ENCODE measurements at places on chromosomes 11 and 22.

GRCh38 chr11:31620434-31620833, 110.9 kb downstream of the ELP4 start:
- DNase-seq: no peak

DNA sequence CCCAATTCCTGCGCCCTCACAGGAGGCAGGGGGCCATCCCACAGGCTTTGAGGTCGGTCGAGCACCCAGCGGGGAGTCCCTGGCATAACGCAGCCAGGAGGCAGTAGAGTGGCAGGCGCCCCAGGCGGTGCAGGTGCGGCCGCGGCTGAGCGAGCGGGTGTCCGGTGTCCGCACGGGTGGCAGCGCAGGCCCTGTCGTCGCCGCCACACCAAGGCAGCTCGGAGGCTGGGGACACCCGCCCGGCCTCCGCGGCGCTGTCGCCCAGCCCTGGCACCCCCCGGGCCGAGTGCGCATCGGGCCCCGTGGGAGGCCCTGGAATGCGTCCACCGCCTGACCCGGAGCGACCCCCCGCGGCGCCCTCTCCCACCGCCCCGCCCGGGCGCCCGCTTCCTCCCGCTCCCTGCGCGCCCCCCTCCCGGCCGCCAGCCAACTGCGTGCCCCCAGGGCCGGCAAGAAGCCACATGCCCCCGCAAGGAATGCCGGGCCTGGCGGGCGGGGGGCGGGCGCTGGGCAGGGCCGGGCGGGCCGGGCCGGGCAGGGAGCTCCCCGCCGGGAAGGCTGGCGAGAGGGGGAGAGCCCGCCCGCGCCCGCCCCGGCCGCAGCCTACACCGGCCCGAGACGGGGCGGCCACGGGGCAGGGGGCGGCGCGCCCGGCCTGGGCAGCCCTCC, 33.9 kb downstream of the PRDM11 start:
- DNase-seq: no peak

GRCh38 chr22:18909556-18909955, 3.4 kb downstream of the DGCR6 start:
- no peak for DNase-seq

DNA sequence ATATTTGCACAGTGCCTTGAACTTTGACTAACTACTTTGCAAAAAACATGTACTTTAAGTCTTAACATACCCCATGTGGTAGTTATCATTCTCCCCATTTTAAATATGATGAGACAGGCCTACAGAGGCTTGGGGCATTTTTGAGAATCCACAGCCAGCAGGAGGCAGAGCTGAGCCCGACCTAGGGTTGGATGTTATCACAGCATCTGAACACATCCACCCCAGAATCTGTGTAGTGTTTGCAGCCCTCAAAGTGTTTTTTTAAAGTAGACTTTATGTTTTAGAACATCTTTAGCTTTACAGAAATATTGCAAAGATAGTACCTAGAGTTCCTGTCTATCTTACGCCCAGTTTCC, 17.6 kb downstream of the OTOG start:
- no peak for DNase-seq

GRCh38 chr11:14460147-14460546, 39.5 kb downstream of the COPB1 start:
- DNase-seq: no peak

GRCh38 chr11:122173587-122173986, 57.6 kb upstream of the BLID start:
- no peak for DNase-seq

DNA sequence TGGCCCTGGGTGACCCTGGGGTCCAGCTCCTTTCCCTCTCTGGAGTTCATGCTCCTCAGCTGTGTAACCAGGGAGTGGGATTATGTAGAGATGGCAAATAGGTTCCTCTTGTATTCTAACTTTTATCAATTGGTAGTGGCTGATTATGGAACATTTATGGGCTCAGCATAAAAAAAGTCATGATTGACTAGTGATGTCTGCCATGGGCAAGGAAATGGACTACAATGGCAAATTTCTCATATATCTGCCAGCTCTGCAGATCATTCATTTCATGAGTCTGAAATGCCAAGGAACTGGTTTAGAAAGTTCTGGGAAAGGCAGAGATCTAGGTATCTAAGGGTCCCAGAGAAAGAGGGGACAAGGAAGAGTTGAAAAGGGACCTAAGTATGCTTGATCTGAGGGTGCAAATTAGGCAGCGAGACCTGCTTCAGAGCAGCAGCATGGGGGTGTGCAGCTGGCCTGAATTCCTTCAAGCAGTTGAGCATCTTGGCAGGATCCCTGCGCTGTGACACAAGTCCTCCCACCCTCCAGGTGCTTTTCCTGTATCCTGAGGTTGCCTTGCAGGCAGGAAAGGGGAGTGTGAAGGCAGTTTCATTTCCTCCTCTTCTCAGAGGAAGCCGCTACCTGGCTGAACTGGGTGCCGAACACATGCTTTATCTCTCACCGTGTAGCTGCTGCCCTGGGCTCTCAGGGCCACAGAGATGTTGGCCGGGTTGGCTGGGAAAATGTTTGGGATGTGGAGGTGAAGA, 10.4 kb downstream of the SLC15A3 start:
- no peak for DNase-seq

GRCh38 chr11:125312391-125312790, 147.8 kb downstream of the PKNOX2 start:
- DNase-seq: no peak

- DNase-seq: no peak
Measured at GRCh38 chr11:12063251-12063650, 47.1 kb upstream of the MICAL2 start.

GRCh38 chr22:38203090-38203810, 1.5 kb downstream of the MAFF start:
- no peak for DNase-seq

DNA sequence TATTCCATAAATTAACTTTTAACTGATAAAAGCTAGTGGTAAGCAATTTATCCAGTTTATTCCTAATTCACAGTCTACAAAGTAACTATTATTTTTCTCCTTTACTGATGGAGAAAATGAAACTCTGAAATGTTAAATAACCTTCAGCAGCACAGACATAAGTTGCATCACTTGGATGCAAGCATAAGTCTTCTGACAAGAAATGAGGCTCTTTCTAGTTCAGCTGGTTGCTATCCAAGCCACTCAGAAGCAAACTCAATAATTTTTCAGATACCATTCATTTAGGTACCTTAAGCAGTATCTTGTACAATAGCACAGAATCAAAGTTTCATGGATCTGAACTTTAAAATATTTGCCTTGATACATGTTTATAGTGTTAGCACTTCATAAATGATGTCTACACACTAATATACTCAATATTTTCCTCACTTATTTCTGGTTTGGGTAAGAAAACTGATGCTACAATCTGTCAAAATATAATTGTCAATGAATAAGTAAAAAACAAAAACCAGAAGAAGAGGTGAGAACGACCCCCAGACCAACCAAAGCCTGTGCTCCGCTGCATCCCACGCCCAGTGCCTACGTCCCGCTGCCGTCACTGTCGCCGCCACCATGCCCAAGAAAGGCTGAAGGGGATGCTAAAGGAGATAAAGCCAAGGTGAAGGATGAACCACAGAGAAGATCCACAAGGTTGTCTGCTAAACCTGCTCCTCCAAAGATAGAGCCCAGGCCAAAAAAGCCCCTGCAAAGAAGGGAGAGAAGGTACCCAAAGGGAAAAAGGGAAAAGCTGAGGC, 18.1 kb downstream of the FAM168A start:
- no peak for DNase-seq

Measured in NCI-H2081 treated with DMSO at 0.1 percent for 48 hours (cell line).